ENCODE measurements at places on chromosomes 1 and 21.

GRCh38 chr1:40877698-40878097 lies 15.5 kb upstream of the CITED4 start:
- peak; percentile 47 for DNase-seq

- no peak for DNase-seq
These were observed 46.2 kb upstream of the SLC44A3 start for GRCh38 chr1:94773931-94774422.

GRCh38 chr1:184859381-184860105 lies 104.9 kb upstream of the EDEM3 start:
- DNase-seq, result peak; percentile 12

- no peak for DNase-seq
These were observed 160.3 kb downstream of the CACNA1E start for GRCh38 chr1:181643631-181644030.

GRCh38 chr1:185156288-185156853 lies 382 bp downstream of the TRMT1L start:
- no peak for DNase-seq

- DNase-seq, result no peak
These were observed 99.4 kb downstream of the CRYAA start for GRCh38 chr21:43268086-43268803.

GRCh38 chr1:79373481-79374125 lies 367.1 kb upstream of the ADGRL4 start:
- DNase-seq, result no peak

DNA sequence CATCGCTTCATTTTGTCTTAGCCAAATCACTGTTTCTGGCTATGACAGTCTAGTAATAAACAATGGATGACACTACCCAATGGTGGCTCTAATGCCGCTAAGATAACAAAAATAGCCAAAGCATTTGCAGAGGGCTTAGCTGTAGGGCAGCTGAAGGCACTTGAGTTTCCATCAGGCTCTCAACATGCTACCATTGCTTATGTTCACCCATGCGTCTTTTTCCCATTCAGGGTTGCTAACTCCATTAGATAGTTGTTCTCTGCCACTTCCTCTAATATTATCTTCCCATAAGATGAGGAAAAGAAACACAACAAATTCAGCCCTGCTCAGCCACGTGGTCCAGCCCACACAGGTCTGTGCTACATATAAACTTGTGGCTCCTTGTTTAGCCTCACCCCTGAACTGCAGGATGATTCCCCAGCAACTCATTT lies 159.6 kb downstream of the TOMM20 start:
- DNase-seq, result peak; percentile 23

- peak; percentile 99 for DNase-seq
These were observed at the start of gene SLC2A5 for GRCh38 chr1:9069326-9070100. Gene SLC2A5 (minus strand): TSS chr1:9069635. CDS start chr1:9069536, 99 bp downstream.

Measured in MV-4-11 (cell line).